Activated T-helper 9 cell treated with anti-CD3 and anti-CD28 coated beads, Interleukin-2, amount 50 U/mL, for 16 hours (primary cell): ENCODE measurements at places on chromosomes 3 and 15.

GRCh38 chr3:48090166-48090939 is 74.1 kb upstream of the MAP4 start:
- DNase-seq = no peak

- no peak for DNase-seq
Measured at GRCh38 chr3:194323785-194324735, 27.1 kb downstream of the CPN2 start.

GRCh38 chr15:65595960-65596359 is 15.0 kb downstream of the INTS14 start:
- DNase-seq = no peak

- DNase-seq = no peak
Measured at GRCh38 chr15:60871152-60871551, 357.9 kb downstream of the RORA start.

GRCh38 chr3:51819709-51820406 is 40.8 kb upstream of the IQCF6 start:
- no peak for DNase-seq
